ENCODE measurements at places on chromosomes 2 and 18.

GRCh38 chr2:167142554-167142953, 254.3 kb downstream of the XIRP2 start:
- DNase-seq, result no peak

- no peak for DNase-seq
Observed at GRCh38 chr2:232075859-232076258, 114.3 kb downstream of the DIS3L2 start.

DNA sequence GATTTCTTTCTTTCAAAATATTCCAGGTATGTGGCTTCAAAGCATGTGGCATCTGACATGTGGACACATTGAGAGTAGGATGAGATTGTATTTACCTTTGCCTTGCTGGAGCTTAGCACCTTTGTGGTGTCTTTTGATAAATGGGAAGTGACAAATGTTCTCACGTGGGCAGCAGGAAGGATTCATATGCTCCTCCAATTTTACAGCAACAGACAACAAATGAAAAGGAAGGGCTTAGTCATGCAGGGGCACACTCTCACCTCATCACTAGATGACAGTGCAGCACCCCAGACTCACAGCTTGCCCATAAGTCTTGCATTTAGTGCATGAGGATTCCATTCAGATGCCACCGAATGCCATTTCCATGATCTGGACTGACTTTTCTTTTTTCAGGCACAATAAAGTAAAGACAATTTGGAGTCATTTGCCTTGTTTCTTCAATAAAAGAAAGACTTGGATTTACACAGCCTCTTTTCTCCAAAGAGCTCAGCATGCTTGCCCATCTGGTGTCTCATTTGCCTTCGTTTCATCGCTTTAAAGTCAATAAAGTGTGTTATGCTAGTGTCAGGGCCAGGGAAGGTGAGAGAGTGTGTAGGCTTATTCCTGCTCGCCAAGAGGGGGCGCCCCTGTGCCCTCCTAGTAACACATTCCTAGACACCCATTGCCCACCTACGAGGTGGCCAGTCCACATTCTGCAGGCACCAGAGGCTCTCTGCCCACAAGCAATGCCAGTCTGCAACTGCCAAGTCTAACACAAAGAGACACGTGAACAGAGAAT, 39.6 kb upstream of the DAPL1 start:
- no peak for DNase-seq

- DNase-seq, result no peak
Observed at GRCh38 chr2:8538931-8539621, 142.8 kb upstream of the ID2 start.

DNA sequence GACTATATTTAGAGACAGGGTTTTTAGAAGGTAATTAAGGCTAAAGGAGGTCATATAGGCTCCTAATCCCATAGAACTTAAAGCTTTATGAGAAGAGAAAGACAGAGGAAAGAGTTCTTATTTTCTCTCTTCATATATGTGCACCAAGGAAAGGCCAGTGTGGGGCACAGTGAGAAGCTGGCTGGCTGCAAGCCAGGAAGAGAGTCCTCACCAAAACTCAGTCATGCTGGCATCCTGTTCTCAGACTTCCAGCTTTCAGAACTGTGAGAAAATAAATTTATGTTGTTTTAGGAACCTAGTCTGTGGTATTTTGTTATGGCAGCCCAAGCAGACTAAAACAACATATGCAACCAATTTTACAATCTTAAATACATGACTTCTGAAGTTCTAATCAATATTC, 31.5 kb upstream of the ATIC start:
- DNase-seq, result no peak

DNA sequence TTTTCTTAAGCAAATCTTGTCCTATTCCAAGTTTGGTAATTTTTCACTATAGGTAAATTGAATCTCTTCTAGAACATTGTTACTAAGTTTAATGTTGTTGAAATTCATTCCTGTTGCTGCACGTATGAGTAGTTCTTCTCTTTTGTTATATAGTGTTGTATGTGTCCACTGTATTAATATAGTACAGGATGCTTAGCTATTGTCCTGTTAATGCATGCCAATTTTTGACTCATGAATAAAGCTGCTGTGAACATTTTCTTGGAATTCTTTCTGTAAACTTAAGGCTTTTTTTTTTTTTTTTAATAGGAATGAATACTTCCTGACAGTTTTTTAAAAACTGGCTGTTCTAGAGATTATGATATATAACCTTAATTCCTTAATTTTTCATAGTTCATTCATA, 326.9 kb downstream of the SLC4A3 start:
- no peak for DNase-seq

DNA sequence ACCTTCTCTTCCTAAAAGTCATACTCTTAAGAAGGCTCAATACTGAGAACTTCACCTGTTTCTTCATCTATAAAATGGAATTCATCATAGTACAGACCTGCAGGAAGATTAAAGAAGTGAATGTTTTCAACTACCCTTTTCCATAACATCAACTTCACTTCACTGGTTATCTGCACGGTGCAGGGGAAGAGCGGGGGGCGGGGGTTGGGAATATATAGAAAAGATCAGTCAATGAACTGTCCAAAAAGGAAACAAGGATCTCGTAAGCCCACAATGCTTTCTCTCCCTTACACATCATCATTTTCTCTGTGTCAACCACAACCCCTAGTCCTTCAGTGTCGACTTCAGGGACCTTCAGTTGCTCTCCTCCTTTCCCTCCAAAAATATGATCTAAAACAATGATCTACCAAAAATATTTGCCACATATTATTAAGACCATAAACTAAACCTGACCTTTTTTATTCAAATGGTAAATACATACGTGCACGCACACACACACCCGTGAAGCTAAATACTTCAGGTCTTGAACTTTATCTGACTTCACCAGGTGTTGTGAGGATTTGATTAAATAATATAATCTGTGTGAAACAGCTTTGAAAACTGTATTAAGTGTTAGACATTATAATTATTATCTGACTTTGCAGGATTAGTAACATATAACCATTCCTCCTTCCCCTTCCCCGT, 4.9 kb downstream of the MBOAT2 start:
- DNase-seq, result no peak

Data from stimulated activated CD8-positive, alpha-beta memory T cell treated with anti-CD3 and anti-CD28 coated beads, Interleukin-7, amount 100 ng/mL, for 4 hours (primary cell).